ENCODE measurements at places on chromosomes 13 and 19.

DNA sequence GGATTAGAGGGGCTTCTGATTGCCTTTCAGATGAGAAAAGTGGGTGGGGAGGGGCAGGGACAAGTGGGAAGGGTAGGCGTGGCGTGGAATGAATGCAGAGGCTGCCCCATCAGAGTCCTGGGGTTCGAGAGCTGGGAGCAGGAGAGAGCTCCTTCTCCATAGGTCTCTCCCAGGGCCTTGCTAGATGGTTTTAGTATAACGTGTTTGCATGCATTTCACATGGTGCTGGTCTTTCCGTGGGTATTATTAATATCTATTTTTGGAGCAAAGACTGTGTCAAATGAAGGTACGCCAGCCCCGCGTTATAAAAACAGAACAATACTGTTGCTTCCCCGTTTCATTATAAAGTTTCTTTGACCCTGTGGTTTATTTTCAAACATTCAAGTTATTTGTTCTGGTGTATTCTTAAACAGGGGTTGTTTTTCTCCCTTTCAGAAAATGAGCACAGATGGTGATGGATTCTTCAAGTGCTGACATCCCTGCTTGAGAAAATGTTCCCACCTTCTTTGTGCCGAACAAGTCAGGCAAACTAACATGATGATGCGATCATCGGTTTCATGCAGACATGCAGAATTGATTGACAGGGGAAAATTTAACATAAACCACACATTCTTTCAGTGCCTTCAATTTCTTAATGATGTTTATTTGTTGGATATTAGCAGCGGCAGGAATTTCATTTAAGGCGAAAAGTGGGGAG, 62.1 kb upstream of the ZNF536 start:
- DNase-seq, result no peak

DNA sequence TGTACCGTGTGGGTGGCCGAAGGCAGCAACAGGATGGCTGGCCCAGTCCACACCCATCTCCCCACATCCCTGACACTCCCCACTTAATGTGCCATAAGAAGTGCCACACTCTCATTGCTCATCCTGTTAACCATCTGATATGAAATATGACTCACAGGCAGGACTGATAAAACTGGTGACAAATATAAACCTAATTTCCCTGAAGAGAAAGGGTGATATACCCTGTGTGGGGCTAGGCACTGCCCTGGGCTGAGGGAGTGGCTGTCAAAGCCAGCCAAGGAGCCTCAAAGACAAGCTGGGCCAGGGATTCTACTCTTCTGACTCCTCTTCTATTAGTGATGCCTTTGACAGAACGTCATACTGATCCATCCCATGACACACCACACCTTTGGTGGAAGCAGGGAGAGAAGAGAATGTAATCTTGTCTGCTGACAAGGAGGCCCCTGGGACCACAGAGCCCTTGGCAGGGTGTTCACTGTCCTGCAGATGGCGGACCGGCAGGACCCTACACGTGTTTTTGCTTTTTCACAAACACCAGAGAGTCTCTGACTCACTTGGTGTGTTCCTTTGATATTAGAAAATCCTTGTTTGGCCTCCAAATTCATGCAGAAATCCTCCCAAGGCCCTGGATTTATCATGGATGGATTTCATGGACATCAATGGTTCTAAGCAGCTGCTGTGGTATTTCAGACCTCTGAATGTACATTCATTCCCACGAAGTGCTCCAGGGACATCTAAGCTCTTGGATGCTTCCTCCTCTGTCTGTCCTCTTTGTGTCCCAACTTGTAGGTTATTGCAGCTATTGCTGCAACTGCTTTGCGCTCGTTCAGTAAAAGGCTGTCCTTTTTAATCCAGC, 98.0 kb upstream of the WASF3 start:
- no peak for DNase-seq

- no peak for DNase-seq
Observed at GRCh38 chr13:65508745-65509144, 1721.4 kb downstream of the PCDH9 start.

DNA sequence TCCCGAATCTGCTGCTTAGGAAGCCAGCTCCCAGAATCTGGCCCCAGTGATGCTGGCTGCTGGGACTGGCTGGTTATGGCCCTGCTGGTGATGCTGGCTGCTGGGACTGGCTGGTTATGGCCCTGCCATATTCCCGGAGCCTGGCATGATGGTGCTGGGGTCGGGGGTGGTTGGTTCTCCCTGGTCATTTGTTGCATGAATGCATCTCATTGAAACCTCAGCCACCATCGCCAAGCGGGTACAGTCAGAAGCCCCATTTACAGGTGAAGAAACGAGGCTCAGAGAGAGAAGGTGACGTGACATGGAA, 2.1 kb downstream of the PGLYRP1 start:
- no peak for DNase-seq

DNA sequence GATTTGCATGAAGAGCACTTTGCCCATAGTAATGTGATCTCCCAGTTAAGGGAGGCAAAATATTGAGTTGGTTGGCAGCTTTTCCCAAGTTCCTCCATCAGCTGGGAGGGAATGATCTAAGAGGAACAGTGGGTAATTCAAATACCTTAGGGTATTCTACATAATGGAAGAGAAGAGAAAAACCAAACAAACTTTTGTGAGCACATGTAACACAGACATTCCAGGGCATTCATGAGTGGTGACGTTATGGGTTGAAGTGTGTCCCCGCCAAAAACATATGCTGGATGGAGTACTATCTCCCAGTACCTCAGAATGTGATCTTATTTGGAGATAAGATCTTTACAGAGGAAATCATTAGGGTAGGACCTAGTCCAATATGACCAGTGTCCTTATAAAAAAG, 220.1 kb downstream of the FOXO1 start:
- no peak for DNase-seq

GRCh38 chr19:28134311-28134710, 1078.6 kb downstream of the UQCRFS1 start:
- DNase-seq, result no peak

DNA sequence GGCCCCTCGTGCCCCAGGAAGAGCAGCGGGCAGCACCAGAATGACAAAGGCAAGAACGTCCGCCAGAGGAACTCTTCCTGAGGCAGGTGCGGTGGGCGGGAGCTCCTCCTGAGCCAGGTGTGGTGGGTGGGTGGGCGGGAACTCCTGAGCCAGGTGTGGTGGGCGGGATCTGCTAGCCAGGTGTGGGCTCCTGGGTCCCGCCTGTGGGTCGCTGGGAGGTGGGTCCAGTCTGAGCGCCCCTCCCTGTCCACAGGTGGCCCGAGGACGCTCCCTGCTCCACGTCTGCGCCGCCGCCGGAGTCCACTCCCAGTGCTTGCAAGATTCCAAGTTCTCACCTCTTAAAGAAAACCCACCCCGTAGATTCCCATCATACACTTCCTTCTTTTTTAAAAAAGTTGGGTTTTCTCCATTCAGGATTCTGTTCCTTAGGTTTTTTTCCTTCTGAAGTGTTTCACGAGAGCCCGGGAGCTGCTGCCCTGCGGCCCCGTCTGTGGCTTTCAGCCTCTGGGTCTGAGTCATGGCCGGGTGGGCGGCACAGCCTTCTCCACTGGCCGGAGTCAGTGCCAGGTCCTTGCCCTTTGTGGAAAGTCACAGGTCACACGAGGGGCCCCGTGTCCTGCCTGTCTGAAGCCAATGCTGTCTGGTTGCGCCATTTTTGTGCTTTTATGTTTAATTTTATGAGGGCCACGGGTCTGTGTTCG, 7.0 kb upstream of the HCN2 start:
- DNase-seq, result no peak

DNA sequence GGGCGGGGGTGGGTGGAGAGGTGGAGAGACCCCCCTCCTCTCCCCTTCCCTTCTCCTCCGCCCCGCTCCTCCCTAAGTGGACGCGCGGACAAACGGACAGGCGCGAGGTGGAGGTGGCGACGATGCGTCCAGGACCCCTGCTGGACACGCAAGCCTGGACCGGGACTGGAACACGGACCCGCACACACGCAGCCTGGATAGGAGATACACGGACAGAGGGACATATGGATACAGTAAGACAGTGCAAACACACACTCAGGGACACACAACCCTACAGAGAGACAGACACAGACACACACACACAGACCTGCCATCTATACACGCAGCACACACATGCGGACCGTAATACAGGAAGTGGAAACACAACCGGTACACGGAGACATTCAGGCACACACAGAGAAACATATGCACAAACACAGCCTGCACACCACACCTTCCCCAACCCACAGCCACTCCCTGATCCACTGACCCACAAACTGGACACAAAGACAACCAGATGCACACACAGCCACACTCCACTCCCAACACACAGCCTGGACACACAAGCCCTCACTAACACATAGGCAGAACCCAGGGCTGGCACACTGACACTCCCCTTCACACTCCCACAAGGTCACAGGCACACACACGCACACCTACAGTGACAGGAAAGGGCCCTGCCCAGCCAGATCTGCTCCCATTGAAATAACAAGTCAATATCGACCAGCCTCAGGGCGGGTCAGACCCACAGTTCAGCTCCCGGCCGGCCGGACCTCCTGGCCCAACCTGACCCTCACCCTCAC, 696 bp upstream of the ERFL start:
- no peak for DNase-seq

GRCh38 chr13:80548915-80549314, 208.0 kb upstream of the SPRY2 start:
- DNase-seq, result no peak

GRCh38 chr13:31380715-31381114, 180.9 kb downstream of the B3GLCT start:
- DNase-seq, result no peak

DNA sequence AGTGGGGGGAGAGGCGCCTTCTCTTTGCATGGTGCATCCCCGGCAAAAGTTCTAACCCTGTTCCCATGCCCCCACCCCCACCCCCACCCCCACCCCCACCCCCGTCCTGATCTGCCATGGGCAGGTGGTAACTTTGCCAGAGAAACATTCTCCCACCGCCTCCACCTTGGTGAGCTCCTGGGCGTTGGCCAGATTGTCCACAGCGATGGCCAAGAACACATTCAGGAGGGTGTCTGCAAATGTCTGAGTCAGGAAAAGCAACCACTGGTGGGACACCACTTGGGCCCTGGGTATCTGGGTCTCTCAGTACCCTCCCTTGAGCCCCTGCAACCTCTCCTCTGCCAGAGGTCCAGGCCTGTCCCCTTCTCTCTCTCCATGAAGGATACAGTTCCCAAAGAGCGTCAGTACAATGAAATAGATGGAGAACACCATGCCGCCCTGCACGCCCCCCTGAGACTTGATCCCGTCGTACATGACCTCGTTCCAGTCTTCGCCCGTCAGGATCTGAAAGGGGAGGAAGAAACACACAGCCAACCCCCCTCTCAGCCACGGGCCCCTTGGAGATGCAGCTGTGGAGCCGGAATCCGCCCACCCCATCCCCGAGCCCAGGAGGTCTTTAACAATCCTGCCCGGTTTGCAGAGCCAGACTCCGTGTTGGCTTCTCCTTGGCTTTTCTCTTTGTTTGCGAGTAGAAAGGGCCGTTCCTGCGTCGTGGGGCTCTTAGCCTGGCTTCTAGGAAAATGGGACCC, 153.3 kb downstream of the IER2 start:
- DNase-seq, result no peak

- no peak for DNase-seq
Observed at GRCh38 chr13:45327253-45327955, 13.6 kb downstream of the TPT1 start.

- DNase-seq, result no peak
Observed at GRCh38 chr13:97879646-97880310, 73.7 kb upstream of the IPO5 start.

DNA sequence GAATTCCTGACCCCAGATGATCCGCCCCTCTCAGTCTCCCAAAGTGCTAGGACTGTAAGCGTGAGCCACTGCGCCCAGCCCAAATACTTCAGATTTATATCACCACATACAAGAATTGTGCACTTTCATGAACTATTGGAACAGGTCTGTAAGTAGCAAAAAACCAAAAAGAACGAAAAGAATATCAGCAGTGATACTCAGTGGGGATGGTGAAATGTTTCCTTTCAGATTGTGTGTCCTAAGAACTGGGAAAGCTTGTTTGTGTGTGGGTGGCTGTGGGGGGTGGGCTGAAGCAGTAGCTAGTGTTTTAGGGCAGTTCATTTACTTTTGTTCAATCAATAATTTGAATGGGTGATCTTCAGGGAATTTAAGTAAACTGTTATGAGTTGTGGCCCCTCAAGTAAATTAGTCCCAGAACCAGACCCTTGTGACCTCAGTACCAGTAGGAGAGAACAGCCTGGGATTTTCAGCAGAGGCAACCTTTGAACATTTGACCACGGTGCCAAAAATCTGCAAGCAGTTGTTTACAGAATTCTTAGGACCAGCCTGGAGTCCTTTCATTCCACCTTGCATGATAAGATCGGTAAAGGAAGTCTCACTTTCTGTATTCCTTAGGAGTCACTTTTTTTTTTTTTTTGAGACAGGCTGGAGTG, 106.6 kb downstream of the LRCH1 start:
- DNase-seq, result no peak

- DNase-seq, result no peak
Observed at GRCh38 chr19:40144947-40145748, 46.1 kb upstream of the MAP3K10 start.

DNA sequence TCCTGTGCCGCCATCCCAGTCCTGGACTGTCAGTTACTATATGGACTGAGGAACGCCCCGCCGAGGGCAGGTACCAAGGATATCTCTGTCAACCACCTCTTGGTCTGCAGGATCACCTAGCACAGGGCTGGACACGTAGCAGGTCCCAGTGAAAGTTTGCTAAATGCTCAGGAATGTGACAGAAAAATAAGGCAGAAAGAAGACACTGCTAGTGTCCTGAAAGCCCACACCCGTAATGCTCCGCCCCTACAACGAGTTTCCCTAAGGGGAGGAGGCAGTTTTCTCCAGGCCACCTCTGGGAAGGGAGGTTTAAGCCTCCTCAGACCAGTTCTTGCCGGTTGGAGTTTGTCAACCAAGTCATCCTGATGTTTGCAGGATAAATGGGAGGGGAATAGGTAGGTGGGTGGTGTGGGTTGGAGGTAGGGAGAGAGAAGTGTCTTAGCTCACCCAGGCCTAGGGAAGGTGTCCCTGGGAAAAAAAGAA, 1.7 kb upstream of the SERTAD3 start:
- DNase-seq, result no peak

DNA sequence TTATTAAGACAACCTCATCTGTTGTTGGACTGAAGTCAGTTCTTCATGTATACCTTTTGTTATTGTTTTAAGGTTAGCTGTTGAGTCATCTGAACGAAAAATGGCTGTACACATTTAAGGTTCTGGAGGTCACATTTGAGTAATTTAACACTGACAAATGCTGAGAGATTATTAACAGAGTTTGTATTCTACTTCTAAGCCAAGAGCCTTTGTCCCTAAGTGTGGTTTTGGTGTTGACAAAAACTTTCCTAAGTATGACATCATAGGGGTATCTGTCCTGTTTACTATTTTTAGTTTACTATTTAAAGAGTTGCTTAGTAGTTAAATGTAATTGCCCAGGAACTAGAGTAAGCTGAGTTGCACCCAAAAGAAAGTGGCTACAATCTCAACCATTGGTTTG, 71.9 kb downstream of the CDK8 start:
- DNase-seq, result no peak

- DNase-seq, result no peak
Observed at GRCh38 chr13:41916173-41916954, 44.5 kb downstream of the VWA8 start.

GRCh38 chr13:26688286-26688685, 72.3 kb downstream of the GPR12 start:
- no peak for DNase-seq

Measured in stimulated activated CD4-positive, alpha-beta T cell treated with anti-CD3 and anti-CD28 coated beads, Interleukin-15, amount 100 ng/mL, for 48 hours (primary cell).